Mesothelial cell of epicardium (in vitro differentiated cells): ENCODE measurements at places on chromosomes 6 and 20.

DNA sequence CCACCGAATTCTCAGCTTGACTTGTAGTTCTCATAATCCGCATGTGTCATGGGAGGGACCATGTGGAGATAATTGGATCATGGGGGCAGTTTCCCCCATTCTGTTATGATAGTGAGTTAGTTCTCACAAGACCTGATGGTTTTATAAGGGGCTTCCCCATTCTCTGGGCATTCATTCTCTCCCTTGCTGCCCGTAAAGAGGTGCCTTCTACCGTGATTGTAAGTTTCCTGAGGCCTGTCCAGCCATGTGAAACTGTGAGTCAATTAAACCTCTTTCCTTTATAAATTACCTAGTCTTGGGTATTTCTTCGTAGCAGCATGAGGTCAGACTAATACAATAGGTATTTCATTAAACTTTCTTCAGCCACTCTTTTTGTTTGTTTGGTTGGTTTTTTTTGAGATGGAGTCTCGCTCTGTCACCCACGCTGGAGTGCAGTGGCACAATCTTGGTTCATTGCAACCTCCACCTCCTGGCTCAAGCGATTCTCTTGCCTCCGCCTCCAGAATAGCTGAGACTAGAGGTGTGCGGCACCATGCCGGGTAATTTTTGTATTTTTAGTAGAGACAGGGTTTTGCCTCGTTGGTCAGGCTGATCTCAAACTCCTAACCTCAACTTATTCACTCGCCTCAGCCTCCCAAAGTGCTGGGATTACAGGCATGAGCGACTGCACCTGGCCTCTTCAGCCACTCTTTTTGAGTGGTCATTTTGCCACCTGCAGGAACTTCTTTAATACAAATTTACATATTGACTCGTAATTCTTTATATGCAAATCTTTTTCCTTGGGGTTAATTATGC is 36.3 kb downstream of the GSTA2 start:
- no peak for DNase-seq

DNA sequence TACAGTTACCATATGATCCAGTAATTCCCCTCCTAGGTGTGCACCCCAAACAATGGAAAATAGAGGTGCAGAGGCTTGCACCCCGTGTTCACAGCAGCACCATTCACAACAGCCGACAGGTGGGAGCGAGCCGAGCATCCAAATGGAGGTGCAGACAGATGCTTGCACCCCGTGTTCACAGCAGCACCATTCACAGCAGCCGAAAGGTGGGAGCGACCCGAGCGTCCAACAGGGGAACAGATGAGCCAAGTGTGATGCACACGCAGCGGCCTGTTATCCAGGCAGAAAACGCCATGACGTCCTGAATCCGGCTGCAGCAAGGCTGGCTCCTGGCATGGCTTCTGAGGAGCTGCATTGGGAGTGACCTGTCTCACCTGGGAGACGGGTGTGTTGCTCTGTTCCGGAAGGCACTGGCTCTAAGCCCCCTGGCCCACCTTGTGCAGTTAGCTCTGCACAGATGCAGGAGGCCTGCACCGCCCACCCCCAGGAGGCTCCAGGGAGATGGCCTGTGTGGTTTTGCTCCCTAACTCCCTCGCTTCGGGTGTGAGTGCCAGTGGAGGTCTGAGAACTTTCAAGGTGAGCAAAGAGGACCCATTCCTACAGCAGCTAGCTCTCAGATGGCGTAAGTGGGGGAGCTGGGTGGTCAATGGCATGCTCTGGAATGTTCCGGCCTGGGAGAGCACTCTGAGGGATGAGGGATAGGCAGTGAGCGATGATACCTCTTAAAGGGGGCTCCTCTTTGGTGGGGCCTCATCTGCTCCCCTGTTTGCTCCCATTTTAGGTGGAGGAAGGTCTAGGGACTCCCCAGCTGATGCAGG is 47.8 kb upstream of the FRMD1 start:
- peak; percentile 33 for DNase-seq

DNA sequence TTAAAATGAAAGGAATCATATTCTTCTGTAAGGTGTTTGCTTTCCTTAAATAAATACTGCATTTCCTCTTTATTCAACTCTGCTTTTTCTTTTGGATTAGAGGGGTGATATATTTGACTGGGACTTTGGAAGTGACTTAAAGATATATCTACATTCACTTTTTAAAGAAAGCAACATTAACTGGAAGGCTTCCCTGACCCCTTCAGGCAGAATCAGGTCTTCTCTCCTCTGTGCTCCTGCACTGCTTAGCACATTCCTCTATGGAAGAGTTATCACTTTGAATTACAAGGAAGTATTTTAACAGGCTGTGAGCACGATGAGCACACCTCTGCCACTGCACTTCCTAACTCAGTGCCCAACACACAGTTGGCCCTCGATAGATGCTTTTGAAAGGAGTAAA is 59.2 kb upstream of the POU3F2 start:
- no peak for DNase-seq

DNA sequence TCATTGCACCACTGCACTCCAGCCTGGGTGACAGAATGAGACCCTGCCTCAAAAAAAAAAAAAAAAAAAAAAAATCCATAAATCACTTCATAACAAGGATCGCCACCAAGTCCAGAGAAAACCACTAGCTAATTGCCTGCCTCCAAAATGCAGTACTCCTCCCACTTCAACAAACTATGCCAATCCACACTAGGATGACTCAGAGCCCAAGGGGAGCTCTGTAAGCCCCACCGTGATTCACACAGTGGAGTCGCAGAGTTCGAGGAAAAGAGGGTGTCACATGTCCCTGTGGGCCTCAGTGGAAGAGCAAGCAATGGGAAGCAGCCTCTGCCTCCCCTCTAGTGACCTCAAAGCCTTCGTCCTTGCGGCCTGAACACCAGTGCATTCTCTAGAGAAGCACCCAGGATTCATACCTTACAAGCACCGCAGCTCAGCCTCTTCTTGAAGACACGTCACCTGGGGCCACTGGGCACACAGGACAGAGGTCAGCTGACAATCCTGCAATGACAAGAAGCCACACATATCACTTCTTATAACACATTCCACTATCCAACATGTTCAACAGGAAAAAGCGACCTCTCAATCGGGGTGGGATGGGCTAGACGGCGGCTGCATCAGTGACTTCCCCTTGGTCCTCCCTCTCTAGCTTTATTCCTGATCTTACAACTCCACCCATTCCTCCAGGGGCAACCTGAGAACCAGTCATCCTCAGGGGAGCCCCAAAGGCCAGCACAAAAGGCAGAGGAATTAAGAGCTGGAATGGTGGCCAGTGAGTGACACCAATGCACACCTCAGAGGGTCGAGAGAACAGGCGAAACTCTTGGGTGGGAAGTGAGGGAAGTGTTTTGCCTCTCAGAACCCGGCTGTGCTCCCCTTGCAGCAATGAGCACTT is 8.9 kb downstream of the SNHG17 start:
- DNase-seq, result no peak

- DNase-seq, result no peak
Observed at GRCh38 chr6:145802141-145802540, 12.5 kb downstream of the FBXO30 start.

GRCh38 chr6:44148306-44148705 is 10.3 kb upstream of the CAPN11 start:
- DNase-seq, result no peak

DNA sequence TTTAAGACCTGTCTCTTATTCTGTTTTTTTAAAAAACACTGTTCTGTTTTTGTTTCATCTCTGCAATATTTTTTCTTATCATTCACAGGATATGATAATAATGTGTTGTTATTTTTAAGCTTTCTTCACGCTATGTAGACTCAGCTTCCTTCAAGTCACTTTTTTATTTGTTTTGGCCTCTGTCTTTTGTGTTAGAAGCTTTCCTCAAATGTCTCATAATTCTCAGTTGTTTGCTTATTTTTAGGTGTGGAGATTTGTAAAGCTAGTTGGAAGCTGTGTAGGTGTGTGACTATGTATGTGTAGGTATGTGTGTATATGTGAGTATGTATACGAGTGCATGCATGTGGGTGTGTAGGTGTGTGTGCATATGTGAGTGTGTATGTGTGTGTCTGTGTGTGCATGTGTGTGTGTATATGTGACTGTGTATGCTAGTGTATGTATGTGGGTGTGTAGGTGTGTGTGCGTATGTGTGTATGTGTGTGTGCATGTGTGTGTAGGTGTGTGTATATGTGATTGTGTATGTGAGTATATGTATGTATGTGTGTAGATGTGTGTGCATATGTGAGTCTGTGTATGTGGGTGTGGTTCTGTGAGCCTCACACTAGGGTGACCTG is 16.3 kb upstream of the VEGFA start:
- DNase-seq, result no peak

GRCh38 chr6:72977114-72977513 is 248.2 kb downstream of the KHDC1L start:
- DNase-seq, result no peak

DNA sequence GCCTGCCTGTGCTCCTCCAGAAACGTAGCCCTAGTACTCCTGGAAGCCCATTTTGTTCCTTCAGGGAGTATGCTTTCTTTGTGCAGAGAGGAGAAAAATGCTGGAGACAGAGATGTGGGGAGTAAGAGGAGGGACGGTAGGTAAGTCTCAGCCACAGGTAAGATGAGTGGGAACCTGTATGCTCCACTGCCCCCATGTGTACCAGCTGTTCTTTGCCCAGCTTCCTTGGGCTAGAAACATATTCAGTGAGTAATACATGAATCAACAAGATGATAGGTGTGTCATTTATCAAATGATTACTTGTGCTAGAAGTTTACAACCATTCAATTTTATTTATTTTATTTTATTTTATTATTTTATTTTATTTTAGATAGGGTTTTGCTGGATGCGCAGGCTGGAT is 13.6 kb upstream of the CEP85L start:
- DNase-seq, result no peak

DNA sequence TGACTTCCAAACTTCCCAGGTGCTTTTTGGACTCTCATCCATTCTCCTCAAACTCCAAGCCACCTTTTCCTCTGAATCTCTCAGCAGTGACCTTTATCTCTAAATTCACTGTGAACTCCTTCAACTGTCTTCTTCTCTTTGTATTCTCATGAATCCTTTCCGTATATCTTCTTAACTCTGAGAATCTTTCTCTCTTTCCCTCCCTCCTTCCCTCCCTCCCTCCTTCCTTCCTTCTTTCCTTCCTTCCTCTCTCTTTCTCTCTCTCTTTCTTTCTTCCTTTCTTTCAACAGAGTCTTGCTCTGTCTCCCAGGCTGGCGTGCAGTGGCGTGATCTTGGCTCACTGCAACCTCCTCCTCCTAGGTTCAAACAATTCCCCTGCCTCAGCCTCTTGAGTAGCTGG is 4.3 kb upstream of the PRELID3B start:
- DNase-seq, result no peak

- DNase-seq, result no peak
Observed at GRCh38 chr6:9948678-9949077, 466.2 kb downstream of the TFAP2A start.

GRCh38 chr20:24277196-24277595 is 192.2 kb upstream of the SYNDIG1 start:
- no peak for DNase-seq

DNA sequence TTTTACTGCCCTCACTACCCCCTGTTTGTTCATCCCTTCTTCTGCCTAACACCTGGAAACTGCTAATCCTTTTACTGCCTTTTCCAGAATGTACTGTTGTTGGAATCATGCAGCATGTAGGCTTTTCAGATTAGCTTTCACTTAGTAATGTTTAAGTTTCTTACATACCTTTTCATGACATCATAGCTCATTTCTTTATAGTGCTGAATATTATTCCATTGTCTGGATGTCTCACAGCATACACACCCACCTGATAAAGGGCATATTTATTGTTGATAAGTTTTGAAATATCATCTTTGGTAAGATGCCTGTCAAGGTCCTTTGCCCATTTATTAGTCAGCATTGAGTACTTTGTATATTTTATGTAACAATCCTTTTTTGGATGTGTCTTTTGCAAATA is 588.2 kb upstream of the NRSN1 start:
- DNase-seq, result no peak

GRCh38 chr6:161696801-161697200 is 422.9 kb upstream of the AGPAT4 start:
- DNase-seq, result no peak

DNA sequence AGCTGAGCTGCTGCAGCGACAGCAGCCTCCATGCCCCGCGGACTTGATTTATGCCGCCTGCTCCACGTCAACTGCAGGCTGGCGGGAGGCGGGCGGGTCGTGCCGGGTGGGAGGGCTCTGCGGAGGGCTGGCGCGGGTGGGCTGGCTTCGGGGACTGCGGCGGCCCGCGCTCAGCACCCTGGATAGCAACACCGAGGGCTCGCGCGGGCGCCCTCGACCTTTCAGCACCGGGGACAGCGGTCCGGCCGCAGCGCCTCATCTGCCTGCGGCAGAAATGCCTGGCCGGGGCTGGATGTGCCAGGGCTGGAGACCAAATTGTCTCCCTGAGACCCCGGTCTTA is 792 bp downstream of the SNAP25 start:
- DNase-seq, result peak; percentile 88

GRCh38 chr20:17449031-17449430 is 82.1 kb downstream of the BFSP1 start:
- no peak for DNase-seq

- DNase-seq, result no peak
Observed at GRCh38 chr20:50673466-50674137, 17.7 kb downstream of the RIPOR3 start.

DNA sequence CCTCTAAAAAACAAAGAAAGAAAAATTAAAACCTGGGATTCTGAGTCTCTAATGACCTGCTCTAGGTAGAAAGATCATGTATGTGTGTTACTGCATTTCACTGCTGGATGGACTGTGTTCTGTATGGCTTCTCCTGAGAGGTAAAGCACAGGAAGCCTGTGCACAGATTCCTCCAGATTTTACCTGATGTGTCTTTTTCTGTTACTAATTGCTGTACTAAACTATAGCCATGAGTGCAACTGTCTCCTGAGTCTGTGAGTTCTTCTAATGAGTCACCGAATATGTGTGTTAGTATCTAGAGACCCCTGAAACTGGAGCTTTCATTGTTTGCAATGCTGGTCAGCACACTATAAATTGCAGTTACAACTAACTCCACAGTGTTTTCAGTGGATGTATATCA is 270.8 kb downstream of the CDKAL1 start:
- DNase-seq, result no peak

GRCh38 chr20:47863315-47863965 is 78.2 kb upstream of the SULF2 start:
- DNase-seq, result no peak
